ENCODE measurements at places on chromosomes 7 and 10.
A peak's percentile ranks its signal among the peaks of the same experiment; 100 is the strongest.

GRCh38 chr10:79946271-79947082, 2.4 kb downstream of the SFTPD start:
- DNase-seq: no peak

- no peak for DNase-seq
Measured at GRCh38 chr10:128576336-128576735, 450.1 kb upstream of the MKI67 start.

DNA sequence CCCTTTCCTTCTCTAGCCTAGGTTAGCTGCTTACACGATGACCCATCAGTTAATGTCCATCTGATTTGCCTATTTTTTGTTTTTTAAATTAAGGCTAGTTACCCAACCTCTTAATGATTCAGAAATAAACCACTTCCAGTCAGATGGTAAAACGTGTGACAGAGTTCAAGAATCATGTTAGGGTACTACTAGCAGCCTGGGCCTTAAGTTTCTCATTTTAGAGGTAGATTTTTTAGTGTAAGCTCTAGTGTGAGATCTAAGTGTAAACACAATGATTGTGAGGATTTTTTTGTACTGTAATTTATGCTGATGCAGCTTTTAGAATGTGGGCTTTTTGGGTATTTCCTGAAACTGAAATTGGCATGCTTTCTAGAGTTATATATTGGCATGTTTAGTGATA, 130.0 kb downstream of the CDK14 start:
- DNase-seq: no peak

- DNase-seq: peak; percentile 15
Measured at GRCh38 chr10:14758994-14759664, 15.6 kb downstream of the FAM107B start.
